COR-L47 (cell line): ENCODE measurements at places on chromosomes 11 and 22.

GRCh38 chr11:7677796-7678201 lies 4.5 kb upstream of the CYB5R2 start:
- no peak for DNase-seq

- DNase-seq, result no peak
Observed at GRCh38 chr22:43236411-43237166, 49.7 kb upstream of the TTLL12 start.

DNA sequence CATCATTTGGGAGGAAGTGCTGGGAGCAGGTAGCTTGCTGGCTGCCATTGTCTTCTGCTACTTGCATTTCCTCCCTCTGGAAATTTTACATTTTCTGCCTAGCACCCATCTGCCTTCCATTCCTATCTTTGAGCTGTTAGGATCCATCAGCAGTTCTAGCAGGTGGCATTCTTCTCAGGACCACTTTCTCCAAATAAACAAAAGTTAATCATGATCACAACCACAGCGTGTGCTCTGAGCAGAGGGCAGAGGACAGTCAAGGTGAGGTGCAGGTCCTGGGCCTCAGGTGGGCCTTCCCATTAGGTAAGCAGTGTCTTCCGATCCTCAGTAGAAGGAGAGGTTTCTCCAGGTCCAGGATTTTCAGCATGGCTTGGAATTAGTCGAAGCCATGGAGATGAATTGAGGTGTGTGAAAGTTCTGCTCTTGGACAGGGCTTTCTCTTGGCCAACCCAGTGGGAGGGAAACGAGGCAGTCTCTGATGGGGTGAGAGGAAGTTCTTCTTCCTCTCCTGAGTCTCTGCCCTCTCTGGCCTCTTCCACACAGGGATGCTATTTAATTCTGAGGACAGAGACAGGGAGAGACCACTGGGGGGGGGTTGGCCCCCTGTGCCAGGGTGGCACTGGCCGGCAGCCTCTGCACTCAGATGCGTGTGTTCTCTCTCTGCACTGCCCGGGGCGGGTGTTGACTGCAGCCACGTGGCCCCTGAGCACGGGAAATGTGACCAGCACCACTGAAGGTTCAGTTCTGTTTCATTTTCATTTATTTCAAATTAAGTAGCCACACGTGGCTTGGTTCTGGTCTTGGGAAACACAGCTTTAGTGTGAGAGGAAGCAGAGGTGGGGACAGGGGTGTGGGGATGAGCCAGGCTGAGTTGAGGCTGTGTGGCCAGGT lies 170.8 kb downstream of the TBC1D22A start:
- DNase-seq, result no peak

GRCh38 chr11:115267871-115268270 lies 236.3 kb downstream of the CADM1 start:
- DNase-seq, result no peak

GRCh38 chr11:46391186-46391577 lies 394 bp downstream of the CHRM4 start:
- DNase-seq, result no peak

DNA sequence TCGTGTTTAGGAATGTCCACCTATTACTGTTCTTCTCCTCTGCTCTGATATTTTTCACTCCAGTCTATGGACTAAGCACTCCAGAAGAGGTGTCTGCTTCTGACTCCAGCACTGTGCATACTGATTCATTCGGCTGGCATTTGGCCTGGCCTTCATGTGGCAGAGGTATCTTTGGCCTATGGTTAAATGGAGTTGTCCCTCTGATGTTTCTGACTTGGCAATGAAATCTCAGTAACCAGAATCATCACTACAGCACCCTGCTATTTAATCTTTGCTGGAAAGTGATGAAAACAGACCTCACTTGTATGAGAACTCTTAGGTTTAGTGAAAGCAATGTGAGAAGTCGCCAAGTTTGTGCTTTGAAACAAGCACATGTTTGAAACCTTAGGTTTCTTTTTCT lies 155.2 kb downstream of the MAML2 start:
- no peak for DNase-seq

GRCh38 chr11:104620991-104621390 lies 277.3 kb downstream of the CASP12 start:
- no peak for DNase-seq

- DNase-seq, result no peak
Observed at GRCh38 chr11:61367406-61367805, 5.2 kb downstream of the TMEM138 start.

DNA sequence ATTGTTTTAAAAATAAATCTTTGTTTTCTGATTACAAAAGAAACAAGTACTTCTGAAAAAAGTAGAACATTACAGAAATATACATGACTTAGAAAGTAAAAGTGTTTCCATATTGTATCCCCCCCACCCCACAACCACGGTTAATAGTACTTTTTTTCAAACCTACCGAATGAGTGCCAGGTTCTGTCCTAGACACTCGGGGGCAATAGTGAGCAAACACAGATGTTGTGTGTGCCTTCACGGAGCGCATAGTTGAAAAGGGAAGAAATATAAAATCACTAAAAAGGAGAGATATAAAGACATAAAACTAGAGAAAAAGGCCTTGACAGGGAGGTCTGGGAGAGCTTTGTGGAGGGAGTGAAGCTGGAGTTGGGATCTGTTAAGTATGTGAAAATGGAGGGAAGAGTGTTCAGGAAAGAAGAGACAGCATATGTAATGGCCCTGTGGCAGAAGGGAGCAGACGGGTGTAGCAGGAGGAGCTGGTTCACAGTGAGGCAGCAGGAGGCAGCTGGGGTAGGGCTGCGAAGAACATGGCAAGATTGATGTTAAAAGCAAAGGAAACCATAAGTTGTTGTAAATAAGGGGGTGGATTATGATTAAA lies 42.1 kb upstream of the ALX4 start:
- DNase-seq, result no peak

DNA sequence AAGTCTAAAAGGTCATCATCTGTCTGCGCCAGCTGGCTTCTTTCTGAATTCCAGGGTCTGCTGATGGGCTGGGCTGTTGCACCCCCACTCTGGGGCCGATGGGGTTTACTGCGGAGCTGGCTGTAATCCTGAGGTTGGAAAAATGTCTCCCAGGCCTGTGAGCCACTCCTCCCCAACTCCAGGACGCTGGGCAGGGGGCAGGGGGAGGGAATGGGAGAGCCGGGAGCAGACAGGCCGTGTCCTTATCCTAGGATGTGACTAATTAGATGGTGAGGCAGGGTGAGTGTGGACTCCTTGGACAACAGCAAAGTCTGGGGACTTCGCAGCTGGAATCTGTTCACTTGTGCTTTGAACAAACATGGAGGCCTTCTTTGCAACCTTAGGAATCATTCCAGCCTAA lies 48.7 kb downstream of the LRRC32 start:
- DNase-seq, result no peak

DNA sequence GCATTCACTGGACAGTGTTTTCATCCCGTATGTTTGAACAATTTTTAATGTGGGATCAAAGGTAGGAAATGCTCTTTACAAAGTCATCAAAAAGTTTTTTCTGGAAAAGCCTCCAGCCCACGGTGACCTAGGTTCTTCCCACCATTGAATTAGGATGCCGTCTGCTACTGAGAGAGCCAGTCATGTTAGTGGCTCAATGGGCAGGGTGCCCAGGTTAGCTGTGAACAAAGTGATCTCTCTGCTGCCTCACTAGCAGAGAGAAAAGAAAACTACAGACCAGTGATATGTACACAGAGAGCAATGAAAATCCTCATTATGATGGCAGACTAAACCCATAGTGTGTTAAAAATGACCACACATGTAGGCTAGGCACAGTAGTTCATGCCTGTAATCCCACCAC lies 32.4 kb downstream of the KCNQ1 start:
- no peak for DNase-seq

- no peak for DNase-seq
Observed at GRCh38 chr11:112369374-112369773, 108.7 kb upstream of the PLET1 start.

DNA sequence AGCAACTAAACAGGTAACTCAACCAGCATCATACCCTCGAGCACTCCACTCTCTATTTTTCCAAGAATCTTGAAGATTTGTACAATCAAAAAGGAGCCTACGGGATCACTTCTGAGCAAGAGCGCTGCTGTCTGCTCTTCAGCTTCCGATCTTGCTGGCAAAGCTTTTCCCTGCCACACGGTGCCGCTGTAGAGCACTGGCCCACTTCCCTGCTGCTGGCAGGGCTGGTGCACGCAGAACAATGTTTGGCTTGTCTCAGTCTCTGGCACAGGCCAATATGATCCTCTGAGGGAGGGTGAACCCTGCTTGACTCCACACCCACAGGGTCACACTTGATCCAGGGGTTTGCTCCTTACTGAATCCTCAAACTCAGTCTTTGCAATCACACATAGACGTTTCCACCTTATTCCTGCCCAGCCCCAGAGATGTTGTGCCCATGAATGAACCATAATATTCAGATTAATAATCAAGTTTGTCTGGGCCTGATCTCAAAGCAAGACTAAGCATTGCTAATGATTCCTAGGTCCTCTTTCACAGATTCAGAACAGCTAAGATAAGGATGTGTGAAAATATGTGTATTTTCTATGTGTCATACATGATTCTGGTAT lies 536.6 kb downstream of the SOX6 start:
- DNase-seq, result no peak

GRCh38 chr22:30927806-30928205 lies 40.8 kb downstream of the MORC2 start:
- no peak for DNase-seq

- DNase-seq, result no peak
Observed at GRCh38 chr22:19109198-19110063, 12.8 kb downstream of the DGCR2 start.

DNA sequence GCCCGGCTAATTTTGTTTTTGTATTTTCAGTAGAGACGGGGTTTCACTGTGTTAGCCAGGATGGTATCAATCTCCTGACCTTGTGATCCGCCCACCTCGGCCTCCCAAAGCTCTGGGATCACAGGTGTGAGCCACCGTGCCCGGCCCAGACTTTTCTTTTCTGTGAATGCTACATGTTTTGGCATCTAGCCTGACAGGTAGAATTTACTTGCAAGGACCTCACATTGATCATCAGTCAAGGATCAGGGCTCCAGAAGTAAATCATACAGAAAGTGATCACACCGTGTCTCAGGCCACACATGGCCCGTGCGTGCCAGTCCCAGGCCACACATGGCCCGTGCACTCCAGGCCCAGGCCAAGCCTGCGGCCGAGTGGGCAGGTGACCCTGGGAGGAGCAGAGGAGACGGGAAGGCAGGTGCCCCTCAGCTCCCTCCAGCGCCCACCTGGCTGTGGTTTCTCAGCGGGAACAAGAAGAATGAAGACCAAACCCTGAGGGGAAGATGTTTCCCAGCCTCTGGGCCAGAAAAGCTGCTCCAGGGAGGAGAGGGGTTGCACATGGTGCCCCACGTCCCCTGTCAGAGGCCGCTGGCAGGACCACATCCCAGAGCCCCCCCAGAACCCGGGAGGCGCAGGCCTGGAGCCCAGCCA lies 76.2 kb downstream of the BRD1 start:
- no peak for DNase-seq

DNA sequence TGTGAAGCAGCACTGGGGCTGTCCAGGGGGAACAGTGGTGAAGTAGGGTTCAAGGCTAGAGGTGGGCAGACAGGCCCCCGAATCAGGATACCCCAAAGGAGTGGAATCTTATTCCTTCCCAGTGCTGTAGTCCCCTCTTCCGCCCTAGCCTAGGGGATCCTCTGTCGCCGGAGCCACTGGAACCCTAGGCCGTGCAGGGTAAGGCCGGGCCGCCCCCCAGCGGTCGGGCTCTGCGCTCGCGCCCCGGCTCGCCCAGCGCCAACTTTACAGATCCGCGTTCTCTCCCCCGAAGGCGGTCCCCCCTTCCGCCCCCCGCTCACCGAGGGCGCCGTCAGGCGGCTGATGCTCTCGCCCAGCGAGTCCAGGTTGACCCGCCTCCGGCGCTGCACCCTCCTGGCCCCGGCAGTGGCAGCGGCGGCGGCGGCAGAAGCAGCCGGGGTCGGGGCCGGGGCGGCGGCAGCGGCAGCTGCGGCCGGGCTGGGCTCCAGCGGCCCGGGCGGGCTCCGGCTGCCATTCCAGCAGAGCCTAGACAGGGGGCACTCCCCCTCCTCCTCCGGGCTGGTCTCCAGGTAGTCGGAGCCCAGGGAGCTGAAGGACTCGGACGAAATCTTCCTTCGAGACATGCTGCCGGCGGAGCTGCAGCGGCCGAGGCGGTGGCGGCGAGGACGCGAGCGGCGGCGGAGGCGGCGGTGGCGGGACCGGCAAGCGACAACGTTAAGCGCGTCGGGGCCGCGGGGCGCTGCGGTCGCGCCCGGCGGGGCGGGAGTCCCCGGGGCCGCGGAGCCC lies 650 bp downstream of the GUCY1A2 start:
- DNase-seq, result peak; percentile 22

- peak; percentile 78 for DNase-seq
Observed at GRCh38 chr11:119531623-119532022, 108.7 kb upstream of the THY1 start.

DNA sequence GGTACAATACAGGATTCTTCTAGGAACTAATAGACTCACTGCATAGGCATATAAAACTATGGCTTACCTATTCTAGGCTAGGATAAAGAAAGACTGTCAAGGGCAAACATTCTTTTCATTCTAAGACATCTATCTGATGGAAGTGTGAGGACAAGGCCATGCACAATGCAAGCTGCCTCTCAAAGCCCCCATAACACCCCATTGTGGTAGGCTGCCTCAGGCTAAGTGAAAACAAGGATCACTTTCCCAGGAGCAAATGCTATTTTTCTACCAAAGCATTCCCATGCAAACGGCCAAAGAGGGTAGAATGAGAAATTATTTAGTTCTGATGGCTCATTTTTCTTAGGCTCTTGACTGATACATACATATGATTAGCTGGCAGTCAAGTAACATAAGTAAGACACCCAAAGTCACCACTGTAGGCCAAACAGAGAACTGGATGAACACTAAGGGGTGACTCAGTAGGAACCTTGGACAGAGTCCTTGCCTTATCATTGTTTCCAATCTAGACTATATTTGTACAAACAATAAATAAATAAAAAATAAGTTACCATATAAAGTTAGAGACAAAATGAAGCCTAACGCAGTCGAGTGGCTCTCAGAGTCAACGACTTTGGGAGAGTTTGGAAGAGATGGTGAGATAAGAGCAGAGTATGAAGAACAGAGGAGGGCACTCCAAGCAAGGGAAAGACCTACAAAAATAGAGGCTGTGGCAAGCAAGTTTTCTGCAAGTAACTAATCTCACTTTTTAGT lies 303.6 kb downstream of the SBF2 start:
- DNase-seq, result no peak

- DNase-seq, result no peak
Observed at GRCh38 chr11:19437760-19438159, 197.0 kb upstream of the E2F8 start.

DNA sequence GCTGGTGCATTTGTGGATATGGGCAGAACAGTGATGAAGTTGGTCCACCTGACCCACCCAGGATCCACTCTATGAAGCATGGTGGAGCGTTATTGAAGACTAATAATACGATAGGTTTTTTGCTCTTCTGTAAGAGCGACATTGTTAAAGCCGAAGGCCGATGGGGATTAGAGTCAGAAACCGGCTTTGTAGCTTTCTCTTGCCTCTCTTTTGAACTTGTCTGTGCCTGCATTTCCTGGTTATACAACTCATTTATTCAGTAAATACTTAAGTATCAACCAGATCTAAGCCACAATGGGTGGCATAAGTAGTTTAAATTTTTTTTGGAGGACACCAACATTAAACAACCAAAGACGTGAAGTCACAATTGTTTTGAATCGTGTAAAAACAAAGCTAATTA lies 93.4 kb downstream of the ARHGAP42 start:
- DNase-seq, result no peak

- DNase-seq, result no peak
Observed at GRCh38 chr11:110808248-110808647, 96.0 kb upstream of the ARHGAP20 start.

- DNase-seq, result no peak
Observed at GRCh38 chr11:117752071-117752470, 44.9 kb downstream of the DSCAML1 start.

GRCh38 chr11:70353900-70354568 lies 44.3 kb upstream of the CTTN start:
- no peak for DNase-seq
